ENCODE measurements at places on chromosomes 7 and 10. TPM values are rescaled to one million over a fixed set of nuclear protein-coding genes. Genes with fewer than 3 reads are reported as not detected.

Gene SLC18A3
- not detected for total RNA-seq

Gene HOXA7
- not detected for total RNA-seq

DNA sequence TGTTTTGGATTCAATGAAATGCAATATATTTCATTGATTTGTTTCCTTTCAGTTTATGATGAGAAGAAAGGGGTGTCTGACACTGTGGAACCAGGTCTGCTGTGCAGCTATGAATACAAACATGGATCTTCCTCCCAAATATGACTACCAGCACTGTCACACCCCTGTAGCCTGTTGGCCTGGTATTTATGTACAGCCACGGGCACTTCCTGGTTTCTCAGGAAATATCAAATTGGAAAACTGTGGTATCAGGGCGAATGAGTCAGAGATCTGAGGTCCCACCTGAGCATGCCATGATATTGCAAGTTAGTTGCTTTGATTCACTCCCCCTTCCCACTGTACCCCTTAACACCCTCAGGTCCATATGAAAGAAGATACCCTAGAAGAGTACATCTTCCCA is 87.8 kb downstream of the DNMBP start:
- no peak for DNase-seq

DNA sequence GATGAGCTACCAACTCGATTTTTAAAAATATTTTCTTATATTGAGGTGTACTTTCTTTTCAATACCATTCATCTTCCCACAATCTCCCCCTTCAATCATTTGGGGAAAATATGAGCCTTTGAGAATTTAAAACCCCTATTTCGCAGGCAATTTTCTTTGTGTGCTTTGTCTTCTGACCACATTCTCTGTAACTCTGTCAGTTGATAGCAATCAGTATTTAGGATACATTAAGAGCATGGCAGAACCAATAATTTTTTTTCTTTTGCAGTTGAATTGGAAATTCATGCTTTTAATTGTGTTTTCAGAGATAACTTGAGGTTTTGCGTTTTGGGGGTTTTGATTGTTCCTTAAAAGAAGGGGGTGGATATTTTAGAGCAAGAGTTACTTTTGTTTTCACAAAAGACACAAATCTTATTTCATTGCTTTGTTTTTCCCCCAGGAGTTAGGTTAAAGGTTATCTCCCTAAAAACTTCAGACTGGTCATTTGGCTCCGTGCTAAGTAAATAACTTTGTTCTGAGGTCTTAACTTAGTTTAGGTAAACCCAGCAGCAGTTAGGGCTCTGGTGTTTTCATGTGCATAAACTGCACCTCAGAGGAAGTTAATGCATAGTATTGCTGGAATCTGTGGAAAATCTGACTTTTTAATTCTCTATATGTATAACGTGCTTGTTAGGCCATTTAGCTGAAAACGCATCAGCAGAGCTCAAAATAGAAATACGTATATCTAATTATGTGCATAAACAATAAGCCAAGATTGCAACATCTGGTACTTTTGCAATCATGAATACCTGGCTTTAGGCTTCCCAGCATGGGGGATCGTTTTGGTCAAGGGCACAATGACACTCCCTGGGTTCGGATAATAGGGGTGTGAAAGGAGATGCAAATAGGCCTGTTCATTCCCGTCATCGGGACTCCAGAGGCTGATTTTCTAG is 676.4 kb upstream of the ANKRD30A start:
- DNase-seq, result no peak

- no peak for DNase-seq
Observed at GRCh38 chr7:41880107-41880506, 177.2 kb upstream of the INHBA start.

Gene WASHC2C
- total RNA-seq, result 25.9 TPM

GRCh38 chr10:51786684-51787035 is 87.3 kb upstream of the CSTF2T start:
- no peak for DNase-seq

- DNase-seq, result no peak
Observed at GRCh38 chr7:119665796-119666195, 607.2 kb upstream of the KCND2 start.

- DNase-seq, result no peak
Observed at GRCh38 chr7:126041472-126041871, 1111.8 kb upstream of the POT1 start.

DNA sequence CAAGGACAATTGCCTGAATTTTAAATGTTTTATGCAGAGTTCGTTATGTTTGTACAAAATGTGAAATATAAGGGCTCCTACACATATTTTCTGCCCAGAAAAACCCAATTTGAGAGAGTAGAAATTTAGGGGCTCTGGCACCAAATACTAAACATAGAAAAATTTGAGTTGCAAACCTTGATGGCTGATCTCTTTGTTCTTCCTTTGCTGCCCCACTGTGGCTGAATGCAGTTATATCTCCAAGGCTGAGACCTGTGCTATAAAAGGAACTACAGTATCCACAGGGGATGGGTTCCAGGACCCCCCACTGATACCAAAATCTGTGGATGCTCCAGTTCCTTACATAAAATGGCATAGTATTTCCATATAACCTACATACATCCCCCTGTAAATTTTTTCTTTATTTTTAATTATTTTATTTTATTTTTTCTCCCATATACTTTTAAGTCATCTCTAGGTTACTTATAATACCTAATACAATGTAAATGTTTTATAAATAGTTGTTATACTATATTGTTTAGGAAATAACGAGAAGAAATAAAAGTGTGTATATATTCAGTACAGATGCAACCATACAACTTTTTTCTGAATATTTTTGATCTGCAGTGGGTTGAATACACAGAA is 22.5 kb downstream of the CFAP43 start:
- no peak for DNase-seq

DNA sequence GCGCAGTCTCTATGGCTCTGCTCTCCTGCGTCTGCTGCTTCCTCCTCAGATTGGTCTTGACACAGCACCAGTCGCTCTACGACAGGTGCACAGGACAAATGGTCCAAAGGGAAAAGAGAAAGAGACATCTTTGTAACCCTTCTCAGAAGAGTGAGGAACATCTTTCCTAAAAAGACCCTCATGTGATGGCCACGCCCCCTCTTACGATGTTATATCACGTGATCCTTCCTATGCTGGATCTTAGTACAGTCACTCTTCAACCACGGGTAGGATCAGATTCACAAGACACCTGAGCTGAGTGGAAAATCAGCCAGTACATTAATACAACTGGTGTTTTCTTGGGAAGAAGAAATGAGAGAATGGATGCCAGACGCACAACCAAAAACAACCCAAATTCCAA is 262.2 kb upstream of the CELF2 start:
- no peak for DNase-seq

Gene CDC14C
- not detected for total RNA-seq

Gene SLC26A5
- not detected for total RNA-seq

Gene ZNF485
- 1.7 TPM for total RNA-seq

DNA sequence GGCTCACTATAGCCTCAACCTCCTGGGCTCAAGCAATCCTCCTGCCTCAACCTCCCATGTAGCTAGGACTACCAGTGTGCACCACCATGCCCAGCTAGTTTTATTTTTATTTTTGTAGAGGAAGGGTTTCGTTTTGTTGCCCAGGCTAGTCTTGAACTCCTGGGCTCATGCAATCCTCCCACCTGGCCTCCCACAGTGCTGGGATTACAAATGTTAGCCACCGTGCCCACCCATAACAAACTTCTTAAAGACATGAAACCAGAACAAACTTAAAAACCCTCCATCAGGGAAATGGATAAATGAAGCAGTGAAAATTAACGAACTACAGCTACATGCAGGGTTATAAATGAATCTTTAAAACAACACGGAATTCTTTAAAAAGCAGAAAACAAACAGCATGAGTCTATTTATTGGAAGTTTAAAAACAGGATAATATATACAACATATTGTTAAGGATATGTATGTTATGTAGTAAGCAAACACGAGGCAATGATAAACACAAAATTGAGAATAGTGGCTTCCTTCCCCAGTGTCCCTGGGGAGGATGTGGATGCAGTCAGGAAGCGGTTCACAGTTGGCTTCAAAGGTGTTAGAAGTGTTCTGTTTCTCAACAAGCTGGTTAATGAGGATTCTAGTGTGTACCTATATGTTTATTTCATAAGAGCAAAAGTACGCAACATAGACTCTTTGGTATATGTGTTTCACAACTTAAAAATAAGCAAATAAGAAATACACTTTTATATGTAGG is 128.2 kb upstream of the IMMP2L start:
- DNase-seq, result no peak

DNA sequence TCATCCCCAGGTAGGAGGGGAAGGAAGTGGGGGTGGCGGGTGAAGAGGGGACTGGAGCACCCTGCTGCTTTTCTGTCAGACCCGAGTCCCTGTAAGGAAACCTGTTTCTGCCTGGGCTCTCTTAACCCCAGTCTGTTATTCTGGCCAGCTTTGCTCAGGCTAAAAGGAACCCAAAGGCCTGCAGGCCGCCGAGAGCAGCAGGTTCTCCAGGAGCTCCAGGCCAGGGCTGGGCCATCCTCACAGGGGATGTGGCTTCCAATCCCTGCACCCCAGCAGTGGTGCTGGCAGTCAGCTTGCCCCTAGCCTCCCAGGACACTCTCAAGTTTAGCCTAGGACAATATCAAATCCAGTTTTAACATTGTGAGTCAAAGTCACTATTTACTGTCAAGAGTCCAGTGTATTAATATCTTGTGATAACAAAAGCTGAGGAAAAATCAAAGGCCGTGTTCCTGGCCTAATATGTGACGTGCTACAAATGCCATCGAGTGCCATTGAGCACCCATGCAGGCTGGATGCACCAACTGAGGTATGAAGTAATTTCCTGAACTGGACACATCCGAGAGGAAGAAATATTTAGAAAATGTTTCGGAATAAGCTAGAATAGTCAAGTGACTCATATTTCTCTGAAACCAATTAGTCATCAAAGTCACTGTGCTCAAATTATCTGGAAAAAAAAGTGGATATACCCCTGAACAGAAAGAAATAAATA is 7.0 kb downstream of the PKD1L1 start:
- no peak for DNase-seq

GRCh38 chr10:102602272-102603045 is 41.8 kb upstream of the TRIM8 start:
- no peak for DNase-seq

GRCh38 chr10:34792881-34793280 is 22.2 kb downstream of the PARD3 start:
- no peak for DNase-seq

- no peak for DNase-seq
Observed at GRCh38 chr10:120460776-120461175, 3.7 kb downstream of the PLPP4 start.

GRCh38 chr10:106618646-106619045 is 545.9 kb downstream of the SORCS1 start:
- no peak for DNase-seq

DNA sequence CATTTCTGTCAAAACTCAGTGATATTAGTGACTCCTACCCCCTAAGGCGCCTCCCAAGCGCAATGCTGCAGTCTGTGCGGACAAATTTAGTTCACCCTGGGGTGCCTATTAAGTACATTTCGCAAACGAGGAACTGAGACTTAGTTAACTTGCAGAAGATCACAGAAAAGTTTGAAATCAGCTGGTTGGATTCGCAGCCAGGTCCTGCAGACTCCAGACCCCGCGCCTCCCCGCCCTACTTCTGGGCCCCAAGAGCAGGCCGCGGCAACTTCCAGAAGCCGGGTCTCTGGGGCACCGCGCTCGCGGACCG is 588 bp downstream of the CYREN start:
- DNase-seq, result no peak

Gene SPDYE2
- not detected for total RNA-seq

- no peak for DNase-seq
Observed at GRCh38 chr7:7122033-7122478, 60.3 kb upstream of the C1GALT1 start.

GRCh38 chr10:734481-734880 is 45.0 kb upstream of the DIP2C start:
- DNase-seq, result no peak

DNA sequence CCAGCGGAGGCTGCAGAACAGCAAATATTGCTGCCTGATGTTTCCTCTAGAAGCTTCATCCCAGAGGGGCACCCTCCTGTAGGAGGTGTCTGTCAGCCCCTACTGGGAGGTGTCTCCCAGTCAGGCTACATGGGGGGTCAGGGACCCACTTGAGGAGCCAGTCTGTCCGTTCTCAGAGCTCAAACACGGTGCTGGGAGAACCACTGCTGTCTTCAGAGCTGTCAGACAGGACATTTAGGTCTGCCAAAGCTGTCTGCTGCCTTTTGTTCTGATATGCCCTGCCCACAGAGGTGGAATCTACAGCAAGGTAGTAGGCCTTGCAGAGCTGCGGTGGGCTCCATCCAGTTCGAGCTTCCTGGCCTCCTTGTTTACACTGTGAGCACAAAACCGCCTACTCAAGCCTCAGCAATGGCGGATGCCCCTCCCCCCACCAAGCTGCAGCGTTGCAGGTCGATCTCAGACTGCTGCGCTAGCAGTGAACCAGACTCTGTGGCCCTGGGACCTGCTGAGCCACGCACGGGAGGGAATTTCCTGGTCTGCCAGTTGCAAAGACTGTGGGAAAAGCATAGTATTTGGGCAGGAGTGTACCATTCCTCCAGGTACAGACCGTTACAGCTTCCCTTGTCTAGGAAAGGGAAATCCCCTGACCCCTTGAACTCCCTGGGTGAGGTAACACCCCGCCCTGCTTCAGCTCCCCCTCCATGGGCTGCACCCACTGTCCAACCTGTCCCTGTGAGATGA is 17.7 kb upstream of the MINDY3 start:
- DNase-seq, result no peak

Gene CALML3
- not detected for total RNA-seq

DNA sequence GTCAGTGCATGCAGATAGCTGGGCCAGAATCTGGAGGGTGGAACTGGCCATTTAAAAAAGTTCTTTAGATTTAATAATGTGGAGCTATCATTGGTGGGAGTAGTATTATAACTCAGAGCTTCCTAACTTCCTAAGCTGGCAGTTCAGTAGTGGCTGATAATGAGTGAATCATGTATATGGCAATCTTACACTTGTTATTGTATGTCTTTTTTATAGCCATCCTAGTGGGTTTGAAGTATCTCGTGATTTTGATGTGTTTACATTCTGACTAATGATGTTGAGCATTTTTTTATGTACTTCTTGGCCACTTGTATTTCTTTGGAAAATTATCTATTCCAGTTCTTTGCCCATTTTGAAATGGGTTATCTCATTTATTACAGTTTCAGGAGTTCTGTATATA is 15.4 kb downstream of the TFAM start:
- DNase-seq, result no peak

GRCh38 chr10:64115908-64116643 is 594.9 kb downstream of the REEP3 start:
- DNase-seq, result no peak

- no peak for DNase-seq
Observed at GRCh38 chr7:147859486-147859885, 731.1 kb upstream of the C7orf33 start.

DNA sequence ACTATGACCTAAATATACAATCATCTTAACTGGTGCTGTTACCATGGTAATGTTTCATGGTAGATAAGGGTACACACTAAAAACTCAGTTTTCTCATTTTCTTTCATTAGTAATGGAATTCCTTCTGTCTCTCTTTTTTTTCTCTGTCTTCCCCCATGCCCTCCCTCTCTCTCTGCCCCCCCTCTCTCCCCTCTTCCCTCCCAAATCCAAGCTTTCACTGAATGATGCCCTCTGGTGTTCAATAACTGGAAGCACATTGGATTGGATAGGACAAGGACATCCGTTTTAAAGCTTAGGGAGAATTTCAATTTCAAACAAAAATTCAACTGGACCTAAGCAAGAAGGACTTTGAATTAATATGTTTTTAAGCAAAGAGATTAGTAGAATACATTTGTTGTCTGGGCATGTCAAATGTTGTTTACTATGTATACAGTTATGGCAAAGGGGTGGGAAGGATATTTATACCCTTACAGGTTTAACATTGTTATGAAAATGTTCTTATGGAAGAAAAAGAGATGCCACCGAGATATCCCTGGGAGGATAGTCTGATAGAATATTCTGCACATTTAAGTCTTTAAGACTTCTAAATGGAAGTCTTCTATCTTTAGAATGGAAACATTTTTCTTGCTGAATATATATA is 6.1 kb downstream of the CHRM2 start:
- DNase-seq, result no peak
